ENCODE measurements at places on chromosomes 6 and 20. TPM values are rescaled to one million over a fixed set of nuclear protein-coding genes. Genes with fewer than 3 reads are reported as not detected.

TRAPPC3L gene
- not detected for total RNA-seq

CPXM1 gene
- total RNA-seq: 2.3 TPM

DNA sequence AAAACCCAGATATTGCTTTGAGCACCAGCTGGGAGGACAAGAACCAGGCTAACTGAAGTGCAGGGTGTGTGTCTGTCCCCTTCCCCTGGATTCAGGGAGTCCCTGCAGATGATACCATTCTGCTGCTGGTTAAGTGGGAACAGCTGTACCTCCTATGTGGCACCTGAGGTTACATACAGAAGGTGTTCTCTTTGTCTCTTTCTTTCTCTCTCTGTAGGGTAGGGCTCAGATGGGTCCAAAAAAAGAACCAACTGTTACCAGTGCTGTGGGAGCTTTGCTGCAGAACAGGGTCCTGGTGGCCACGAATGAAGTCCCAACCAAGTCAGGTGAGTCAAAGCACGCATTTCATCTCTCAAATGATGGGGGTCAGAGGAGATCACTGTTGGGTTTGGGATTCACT is 38.6 kb downstream of the ZC2HC1B start:
- no peak for DNase-seq

- no peak for DNase-seq
Observed at GRCh38 chr20:17957505-17958363, 10.9 kb downstream of the SNX5 start.

DNA sequence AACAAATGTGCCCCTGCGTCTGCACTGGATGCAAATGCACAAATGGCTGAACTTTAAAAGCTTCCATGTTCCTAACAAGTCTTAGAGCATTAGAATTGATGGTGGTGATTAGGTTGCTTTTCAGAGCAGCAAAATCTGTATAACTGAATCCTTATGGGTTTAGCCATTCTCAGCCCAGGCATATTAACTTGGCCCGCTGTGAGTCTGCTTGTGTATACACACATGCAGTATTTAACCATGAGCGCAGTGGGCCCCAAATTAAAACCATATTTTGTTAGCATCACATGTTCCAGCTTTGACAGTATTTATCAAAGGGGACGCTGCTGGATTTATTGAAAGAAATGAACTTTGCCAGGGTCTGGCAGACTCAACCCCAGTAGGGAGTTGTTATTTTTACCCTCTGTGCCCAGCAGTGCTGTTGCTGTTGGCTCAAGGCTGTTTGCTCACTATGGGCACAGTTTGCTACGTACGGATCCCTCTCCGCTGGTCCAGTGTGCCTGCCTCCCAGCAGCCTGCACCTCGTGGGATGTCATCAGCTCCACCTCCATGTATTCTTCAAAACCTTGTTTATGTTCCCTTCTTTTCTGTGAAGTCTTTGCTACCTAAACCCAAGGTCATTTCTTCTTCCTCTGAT is 144.7 kb downstream of the QRSL1 start:
- no peak for DNase-seq

DNA sequence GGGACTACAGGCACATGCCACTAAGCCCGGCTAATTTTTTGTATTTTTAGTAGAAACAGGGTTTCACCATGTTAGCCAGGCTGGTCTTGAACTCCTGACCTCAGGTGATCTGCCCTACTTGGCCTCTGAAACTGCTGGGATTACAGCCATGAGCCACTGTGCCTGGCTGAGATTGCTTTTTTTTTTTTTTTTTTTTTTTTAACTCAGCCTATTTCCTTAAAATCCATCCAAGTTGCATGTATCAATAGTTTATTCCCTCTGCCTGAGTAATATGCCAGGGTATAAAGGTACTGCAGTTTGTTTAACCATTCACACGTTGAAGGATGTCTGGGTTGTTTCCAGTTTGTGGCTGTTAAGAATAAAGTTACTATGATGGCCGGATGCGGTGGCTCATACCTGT is 10.7 kb downstream of the SLX4IP start:
- DNase-seq: no peak

DNA sequence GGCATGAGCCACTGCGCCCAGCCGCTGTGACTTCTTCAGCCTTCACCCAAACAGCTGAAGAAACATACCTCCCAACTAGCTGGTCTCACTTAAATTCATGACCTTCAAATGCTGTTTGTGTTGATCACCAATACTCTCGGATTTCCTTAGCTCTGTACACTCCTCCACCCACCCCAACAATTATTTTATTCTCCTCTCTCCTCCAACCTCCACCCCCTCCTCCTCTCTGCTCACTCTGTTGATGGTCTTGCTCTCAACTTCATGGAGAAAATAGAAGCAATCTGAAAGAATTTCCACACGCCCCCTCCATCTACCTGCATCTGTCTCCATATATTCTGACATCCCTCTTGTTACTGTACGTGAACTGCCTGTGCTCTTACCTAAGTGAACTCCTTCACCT is 6.6 kb upstream of the DLK2 start:
- DNase-seq: no peak

- DNase-seq: no peak
Observed at GRCh38 chr6:79441192-79441591, 96.0 kb downstream of the LCA5 start.

TULP4 gene
- total RNA-seq: 15.9 TPM

CDKAL1 gene
- 23.2 TPM for total RNA-seq

ZNF165 gene
- 3.7 TPM for total RNA-seq

- DNase-seq: peak; percentile 74
Observed at GRCh38 chr20:25294459-25295385, 46.8 kb downstream of the PYGB start.

- DNase-seq: peak; percentile 4
Observed at GRCh38 chr20:25273541-25274358, 25.9 kb downstream of the PYGB start.
